ENCODE measurements at places on chromosomes 4 and X.

GRCh38 chr4:52945982-52946381, 83.9 kb downstream of the RASL11B start:
- no peak for DNase-seq

- no peak for DNase-seq
Measured at GRCh38 chr4:163701916-163702315, 207.4 kb downstream of the TMA16 start.

- DNase-seq: peak; percentile 57
Measured at GRCh38 chr4:139658185-139658584, 7.4 kb upstream of the MGST2 start.

GRCh38 chr4:168637872-168638756, 141.3 kb downstream of the PALLD start:
- no peak for DNase-seq

DNA sequence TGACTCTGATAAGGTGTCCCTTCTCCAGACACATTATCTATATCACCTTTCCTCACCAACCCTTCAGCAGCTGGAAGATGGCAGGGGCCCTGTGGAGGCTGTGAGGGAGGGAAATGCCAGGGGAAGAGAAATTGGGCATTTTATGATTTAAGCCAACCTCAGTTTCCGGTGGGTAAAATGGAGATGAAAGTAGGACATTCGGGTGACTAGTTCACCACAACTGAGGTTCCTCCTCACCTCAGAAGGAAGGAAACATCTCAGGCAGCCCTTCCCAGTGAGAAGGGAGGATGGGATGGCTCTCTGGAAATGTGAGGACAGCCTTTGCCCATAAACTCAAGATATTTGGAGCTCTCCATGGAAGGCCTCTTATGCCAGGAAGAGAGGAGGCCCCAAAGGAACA, 251.5 kb downstream of the MID1IP1 start:
- no peak for DNase-seq

- no peak for DNase-seq
Measured at GRCh38 chr4:143575331-143575730, 61.8 kb downstream of the SMARCA5 start.

- DNase-seq: no peak
Measured at GRCh38 chr4:74291471-74291870, 16.8 kb upstream of the EPGN start.

GRCh38 chrX:7179446-7179845, 31.5 kb upstream of the PUDP start:
- DNase-seq: no peak

- DNase-seq: no peak
Measured at GRCh38 chr4:39362827-39363226, 3.3 kb downstream of the RFC1 start.

- DNase-seq: no peak
Measured at GRCh38 chrX:74280759-74281158, 23.2 kb upstream of the ZCCHC13 start.

- no peak for DNase-seq
Measured at GRCh38 chr4:140047017-140047640, 106.9 kb downstream of the MAML3 start.

DNA sequence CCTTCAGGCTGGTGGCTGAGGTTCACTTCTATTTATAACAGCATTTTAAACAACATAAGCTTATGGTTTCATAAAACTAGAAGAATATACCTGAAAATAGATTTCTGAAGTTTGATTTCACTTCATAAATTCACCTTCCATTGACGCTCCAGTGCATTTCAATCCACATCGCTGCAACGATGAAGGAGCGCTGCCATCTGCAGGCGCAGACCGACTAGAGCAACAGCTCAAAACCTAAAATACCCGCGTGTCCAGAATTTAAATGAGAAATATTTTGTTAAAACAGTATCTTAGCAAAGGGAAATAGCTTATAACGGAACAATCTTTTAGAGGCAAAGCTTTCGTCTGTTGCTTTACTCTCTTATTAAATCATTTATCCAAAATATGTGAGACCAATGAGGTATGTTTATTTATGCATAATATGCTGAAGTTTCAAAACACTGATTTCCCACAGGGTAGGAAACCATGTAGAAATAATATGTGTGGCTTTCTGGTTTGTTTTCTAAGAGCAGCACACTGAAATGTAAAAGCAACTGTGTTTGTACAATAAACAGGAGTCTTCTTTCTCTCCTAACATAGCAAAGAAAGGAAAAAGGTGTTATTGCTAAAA, 816.4 kb upstream of the FRG1 start:
- DNase-seq: no peak

DNA sequence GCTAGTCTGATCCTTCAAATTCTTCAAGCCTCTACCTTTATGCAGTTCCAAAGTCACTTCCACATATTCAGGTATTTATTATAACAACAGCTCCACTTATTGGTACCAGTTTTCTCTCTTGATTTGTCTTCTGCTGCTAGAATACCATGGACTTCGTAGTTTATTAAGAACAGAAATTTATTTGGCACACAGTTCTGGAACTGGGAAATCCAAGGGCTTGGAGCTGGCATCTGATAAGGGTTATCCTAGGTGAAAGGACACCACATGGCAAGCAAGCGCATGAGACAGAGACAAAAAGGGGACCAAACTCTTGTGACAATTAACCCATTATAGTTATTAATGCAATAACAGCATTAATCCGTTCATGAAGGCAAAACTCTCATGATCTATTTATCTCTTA, 600.5 kb upstream of the ATOH1 start:
- no peak for DNase-seq

DNA sequence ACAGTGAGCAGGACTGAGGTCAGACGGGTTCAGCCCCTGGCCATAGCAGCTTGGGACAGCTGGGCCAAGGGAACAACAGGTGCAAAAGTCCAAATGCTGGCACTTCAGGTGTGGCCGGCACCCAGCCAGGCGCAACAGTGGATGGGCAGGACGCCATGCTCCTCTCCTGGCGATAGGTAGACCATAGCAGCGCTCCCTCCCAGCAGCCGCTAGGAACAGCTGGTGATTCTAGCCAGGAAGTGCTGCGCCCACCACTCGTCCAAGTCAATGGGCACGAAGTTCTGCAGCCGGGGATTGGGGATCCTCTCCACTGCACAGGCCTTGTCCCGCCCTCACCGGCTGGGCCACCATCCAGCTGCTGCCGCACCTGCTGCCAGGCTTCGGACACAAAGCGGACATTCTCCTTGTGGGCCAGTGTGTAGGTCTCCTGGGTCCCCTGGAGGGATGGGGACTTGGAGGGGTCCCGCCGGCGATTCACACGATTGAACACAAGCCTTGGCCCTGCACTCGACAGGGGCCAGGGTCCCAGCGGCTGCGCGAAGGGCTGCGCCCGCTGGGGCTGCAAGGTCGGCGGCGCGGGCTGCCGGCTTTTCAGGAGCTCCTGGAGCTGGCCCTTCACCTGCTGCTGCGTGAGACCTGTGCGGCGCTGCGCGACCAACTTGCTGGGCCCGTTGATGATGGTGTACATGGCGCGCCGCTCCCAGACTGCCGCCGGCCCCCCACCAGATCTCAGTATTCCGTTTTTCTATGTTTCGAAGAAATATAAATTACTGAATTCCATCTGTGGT, 227.5 kb upstream of the STK26 start:
- DNase-seq: peak; percentile 6

- no peak for DNase-seq
Measured at GRCh38 chr4:154583677-154584076, 6.9 kb downstream of the FGA start.

DNA sequence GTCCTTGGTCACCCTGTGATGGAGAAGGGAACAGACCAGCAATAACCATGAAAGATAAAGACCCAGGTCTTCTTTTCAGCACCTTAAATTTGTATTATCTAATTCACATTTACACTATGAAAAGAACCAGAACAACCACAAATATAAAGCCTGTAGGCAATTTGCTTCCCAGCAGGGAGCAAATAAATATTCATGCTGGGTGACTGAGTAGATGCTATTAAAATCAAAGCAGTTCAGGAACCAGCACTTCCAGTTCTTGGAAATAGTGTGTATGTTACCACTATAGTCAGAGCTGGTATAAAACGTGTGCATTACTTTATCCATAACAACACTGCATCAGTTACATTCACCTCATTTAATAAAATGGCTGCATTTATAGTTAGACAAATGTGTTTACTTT, 177.8 kb upstream of the ETNPPL start:
- DNase-seq: no peak

DNA sequence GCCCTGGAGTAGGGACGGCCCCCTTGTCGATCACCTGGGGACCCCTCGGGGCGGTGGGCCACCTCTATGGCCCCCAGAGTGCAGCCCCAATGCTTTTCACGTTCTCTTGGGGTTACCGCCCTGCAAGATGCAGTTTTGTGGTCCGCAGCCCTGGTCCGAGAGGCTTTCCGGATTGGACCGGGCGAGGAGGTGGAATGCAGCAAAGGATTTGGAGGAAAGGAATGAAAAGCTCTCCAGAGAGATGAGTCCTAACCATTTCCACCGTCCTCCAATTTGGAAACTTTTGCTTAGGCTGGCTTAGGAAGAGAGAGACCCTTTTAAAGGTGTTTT, 601 bp downstream of the SLC25A43 start:
- DNase-seq: no peak

DNA sequence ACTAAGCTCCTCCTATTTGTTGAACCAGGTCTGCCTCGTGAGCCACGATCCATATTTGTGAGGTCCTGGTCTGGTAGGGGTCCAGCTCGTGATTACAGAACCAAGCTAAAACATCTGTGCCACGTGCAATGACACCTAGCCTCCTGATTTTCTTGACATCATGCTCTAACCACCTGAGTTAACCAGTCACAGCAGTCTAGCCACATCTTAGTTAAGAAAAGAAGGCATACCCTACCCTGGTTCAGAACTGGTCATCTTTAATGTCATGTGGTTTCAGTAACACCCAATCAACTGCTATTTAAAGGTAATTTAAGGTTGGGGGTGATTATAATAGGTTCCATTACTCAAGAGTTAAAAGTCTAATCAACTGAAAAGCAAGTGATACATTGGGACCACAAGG, 28.4 kb downstream of the ARHGEF6 start:
- DNase-seq: no peak

GRCh38 chr4:142351958-142352357, 494.1 kb downstream of the INPP4B start:
- no peak for DNase-seq

DNA sequence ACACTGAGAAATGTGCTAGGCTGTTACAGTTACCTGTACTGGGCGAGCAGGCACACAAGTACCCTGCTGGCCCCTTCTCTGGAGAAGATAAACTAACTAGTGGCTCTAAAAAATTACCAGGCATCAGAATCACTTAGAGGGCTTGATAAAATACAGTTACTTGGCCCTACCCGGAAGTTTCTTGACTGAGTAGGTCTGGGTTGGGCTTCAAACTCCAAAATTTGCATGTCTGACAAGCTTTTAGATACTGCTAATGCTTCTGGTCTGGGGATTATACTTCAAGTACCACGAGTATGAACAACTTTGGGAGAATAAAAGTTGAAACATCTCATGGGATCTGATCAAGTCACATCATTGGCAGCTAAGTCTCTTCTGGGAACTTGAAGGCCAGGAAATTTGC, 30.8 kb downstream of the CEP135 start:
- DNase-seq: no peak

GRCh38 chr4:105558277-105558676, 5.9 kb downstream of the ARHGEF38 start:
- DNase-seq: no peak

GRCh38 chr4:1927675-1928074, 56.5 kb downstream of the NSD2 start:
- no peak for DNase-seq

DNA sequence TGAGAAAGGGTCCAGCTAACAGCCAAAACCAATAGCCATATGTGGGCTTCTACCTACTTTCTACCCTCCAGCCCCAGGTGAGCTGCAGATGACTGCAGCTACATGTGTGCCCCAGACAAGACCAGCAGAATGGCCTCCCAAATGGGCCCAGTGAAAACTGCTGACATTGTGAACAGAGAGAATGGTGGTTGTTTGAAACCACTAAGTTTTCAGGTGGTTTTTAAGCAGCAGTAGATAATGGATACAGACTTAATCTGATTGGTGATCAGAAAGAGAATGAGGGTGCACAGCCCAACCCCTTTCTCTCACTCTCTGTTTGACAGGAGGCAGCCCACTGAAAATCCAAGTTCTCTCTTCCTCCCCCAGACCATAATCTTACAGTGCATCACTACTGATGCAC, 42.5 kb upstream of the BBS12 start:
- DNase-seq: no peak

GRCh38 chr4:925771-926500, 6.2 kb downstream of the GAK start:
- no peak for DNase-seq

DNA sequence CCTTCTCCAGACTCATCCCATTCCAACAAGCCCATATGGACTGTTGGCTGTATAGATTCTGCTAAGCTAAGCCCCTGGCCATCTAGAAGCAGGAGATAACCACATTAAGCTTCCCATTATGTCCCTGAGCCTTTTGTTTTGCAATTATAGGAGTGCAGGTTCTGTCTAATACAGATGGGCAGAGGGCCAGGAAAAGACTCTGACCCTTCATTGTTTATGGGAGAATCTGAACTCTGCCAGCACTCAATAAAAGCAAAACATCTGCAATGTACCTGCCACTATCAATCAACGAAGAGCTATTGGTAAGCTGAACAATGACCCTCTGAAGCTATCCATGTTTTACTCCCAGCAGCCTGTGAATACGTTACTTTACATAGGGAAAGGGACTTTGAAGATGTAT, 207.3 kb upstream of the CLNK start:
- no peak for DNase-seq

DNA sequence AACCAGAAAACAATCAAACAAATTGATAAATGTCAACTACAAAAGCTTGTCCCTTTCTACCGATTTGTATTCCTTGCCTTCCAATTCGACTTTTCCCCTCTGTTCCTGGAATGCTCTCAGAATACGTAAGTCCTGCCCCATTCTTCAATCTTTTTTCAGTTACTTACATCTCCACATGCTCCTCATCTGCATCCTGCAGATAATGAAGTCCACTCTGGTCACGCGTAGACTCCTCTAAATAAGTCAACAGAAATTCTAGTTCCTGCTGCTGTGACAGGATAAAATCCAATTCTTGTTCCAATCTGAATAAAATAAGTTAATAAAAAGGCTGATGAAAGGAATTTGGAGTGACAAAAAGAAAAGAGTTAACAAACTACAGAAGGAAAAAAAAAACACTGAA, 34.4 kb upstream of the RBM41 start:
- DNase-seq: no peak

GRCh38 chr4:7810783-7811535, 128.7 kb downstream of the AFAP1 start:
- DNase-seq: no peak

DNA sequence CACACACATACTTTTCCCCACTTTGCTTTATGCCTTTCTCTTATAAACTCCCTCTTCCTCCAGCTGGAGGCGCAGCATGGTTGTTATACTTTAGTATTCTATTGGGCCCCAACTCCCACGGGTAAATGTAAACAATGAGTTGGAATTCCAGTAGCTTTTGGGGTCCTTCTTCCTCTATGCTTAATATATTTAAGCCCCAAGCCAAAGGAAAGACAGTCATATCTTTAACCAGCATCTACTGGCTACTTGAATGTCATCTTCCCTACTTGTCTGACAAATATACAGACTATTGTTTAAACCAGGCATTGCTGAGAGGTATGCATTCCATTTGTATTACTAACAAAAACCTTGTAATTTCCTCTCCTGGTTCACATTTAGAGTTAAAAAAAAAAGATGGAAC, 72.9 kb downstream of the WDR19 start:
- no peak for DNase-seq
